Activated CD4-positive, alpha-beta T cell treated with anti-CD3 and anti-CD28 coated beads, Interleukin-2, amount 10 ng/mL, durations not matched to agents 24 days and 14 days (primary cell): ENCODE measurements at places on chromosomes 3 and 15. TPM values are rescaled to one million over a fixed set of nuclear protein-coding genes. Genes with fewer than 3 reads are reported as not detected.
A peak's percentile ranks its signal among the peaks of the same experiment; 100 is the strongest.

Gene FAM43A
- total RNA-seq, result 7.0 TPM in 2 replicates

Gene SLC27A2
- 75.4 and 76.0 TPM in 2 replicates for total RNA-seq

Gene NPTN
- total RNA-seq, result 61.6 and 68.7 TPM in 2 replicates

DNA sequence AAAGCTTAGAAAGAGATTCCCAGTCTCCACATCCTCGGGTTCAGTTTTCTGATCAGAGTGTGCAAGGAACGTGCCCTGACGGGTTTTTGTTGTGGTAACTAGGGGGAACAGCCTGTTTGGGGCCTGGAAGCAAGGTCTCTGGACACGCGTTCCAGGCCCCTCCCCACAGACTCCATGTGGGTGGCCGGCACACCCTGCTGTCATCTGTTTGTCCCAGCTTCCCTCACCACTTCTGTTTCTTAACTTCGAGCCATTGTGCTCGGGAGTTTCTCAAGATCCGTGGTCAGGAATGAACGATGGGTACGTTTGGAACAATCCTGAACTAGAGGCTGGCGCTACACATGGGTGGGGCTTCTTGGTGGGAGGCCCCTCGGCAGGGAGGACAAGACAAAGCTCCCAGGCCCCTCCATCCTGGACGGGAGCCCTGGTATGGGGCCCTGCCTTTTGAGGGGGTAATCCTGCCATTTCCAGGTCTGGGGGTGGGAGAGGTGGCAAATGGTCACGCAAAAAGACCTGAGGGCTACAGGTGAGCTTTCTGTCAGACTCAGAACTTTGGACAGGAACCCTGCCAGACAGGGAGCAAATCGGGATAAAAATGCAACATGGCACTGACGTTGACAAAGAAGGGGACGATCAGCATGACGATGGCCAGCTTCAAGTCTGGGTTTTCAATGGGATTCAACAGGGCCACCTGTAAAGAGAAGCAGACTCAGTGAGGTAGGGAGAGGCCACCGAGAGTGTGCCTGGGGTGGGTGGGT lies 8.5 kb upstream of the MUSTN1 start:
- H3K27ac ChIP-seq, result no peak overlapping the region
- H3K36me3 ChIP-seq, result peaks cover 8% of the 10 kb centered on the region
- peaks cover 15% of the 10 kb centered on the region for H3K4me1 ChIP-seq
- no peaks in the 10 kb centered on the region for H3K27me3 ChIP-seq
- H3K4me3 ChIP-seq, result no peak overlapping the region

GRCh38 chr3:52771334-52771681 lies 568 bp upstream of the NEK4 start:
- H3K27me3 ChIP-seq, result no peaks in the 10 kb centered on the region
- H3K4me1 ChIP-seq, result peaks cover 19% of the 10 kb centered on the region
- peaks cover 10% of the 10 kb centered on the region for H3K36me3 ChIP-seq

DNA sequence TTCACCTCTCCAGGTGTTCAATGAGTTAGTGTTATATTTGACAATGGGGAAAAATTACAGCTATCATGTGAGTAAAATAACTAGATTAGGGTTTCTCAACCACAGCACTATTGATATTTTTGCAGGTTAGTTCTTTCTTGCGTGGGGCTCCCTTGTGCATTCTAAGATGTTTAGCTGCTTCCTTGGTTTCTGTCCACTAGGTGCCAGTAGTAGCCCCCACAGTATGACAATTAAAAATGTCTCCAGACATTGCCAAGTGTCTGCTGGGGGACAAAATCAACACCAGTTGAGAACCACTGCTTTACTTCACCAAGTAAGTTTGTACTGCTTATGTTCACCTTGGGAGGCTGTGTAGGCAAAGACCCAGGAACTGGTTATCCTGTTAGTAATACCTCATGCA lies 618.7 kb downstream of the EDEM1 start:
- H3K27me3 ChIP-seq, result no peaks in the 10 kb centered on the region
- no peaks in the 10 kb centered on the region for H3K4me1 ChIP-seq
- no peak for DNase-seq

DNA sequence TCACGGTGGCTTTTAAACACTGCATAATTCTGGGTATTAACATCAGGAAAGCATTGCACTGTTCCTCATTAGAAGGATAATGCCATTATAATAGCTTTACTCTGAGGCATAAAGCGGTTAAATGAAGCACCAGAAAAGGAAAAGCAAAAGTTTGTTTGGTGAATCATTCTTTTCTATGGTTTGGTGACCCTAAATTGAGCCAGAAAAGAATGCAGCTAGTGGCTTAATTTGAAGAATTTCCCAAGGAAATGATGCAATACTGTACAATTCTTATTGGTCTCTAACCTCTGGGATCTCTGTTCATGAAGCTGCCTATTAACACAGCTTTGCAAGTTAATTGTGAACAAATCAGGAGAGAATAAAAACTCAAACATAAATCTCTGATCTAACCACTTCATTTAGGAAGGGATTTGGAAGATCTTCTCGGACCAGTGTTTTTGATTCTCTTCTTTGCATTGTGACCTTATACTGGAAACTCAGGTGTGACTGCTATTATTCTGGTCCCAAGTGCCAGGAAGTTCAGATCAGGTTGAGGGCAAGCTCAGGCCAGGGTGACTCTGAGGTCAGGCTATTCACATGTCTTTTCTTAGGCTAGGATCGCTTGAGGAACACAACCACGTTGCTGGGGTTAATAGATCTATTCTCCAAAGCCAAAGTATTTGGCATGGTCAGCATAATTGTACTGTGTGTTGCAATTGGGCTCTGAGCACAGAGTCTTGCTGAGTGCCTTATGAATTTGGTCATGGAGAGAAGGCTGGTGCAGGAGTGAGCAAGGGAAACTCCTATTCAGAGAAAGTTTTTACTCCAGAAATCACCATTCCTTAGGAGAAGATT lies 11.3 kb upstream of the DLG1 start:
- H3K27ac ChIP-seq, result peak overlapping the region; percentile 49
- H3K36me3 ChIP-seq, result no peaks in the 10 kb centered on the region
- peak overlapping the region; percentile 8 for H3K4me3 ChIP-seq
- DNase-seq, result no peak

DNA sequence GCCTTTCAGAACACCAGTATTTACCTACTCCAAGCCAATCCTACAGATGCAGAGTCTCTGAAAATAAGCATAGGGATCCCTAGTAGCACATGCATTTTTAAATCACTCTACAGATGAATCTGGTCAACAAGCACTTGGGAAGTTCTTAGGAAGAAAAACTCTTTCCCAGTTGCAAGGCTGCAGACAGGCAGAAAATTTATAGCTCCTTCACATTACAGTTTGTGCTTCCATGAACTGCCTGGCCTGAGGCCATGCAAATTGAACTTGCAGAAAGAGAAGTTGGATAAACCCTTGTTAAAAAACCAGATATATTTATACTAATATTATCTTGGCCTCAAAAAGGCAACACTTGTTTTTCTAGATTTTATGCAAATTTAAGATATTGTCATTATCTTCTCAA lies 256.9 kb downstream of the EPHA3 start:
- no peaks in the 10 kb centered on the region for H3K27me3 ChIP-seq
- no peaks in the 10 kb centered on the region for H3K4me1 ChIP-seq
- H3K36me3 ChIP-seq, result no peaks in the 10 kb centered on the region
- no peak overlapping the region for H3K4me3 ChIP-seq
- H3K27ac ChIP-seq, result no peak overlapping the region

- H3K36me3 ChIP-seq, result peaks cover 10% of the 10 kb centered on the region
- H3K4me1 ChIP-seq, result no peaks in the 10 kb centered on the region
- H3K4me3 ChIP-seq, result no peak overlapping the region
These were observed 34.6 kb downstream of the GNB4 start for GRCh38 chr3:179416681-179417080.

GRCh38 chr3:30245858-30246622 lies 360.4 kb upstream of the TGFBR2 start:
- peaks cover 11% of the 10 kb centered on the region for H3K4me1 ChIP-seq
- no peaks in the 10 kb centered on the region for H3K36me3 ChIP-seq
- peaks cover 6% of the 10 kb centered on the region for H3K27me3 ChIP-seq
- no peak for DNase-seq
- H3K4me3 ChIP-seq, result no peak overlapping the region
- no peak overlapping the region for H3K27ac ChIP-seq

- H3K36me3 ChIP-seq, result no peaks in the 10 kb centered on the region
- DNase-seq, result peak; percentile 87
- no peaks in the 10 kb centered on the region for H3K27me3 ChIP-seq
- no peak overlapping the region for H3K27ac ChIP-seq
These were observed 54.8 kb downstream of the ZBTB20 start for GRCh38 chr3:115092220-115092791.

DNA sequence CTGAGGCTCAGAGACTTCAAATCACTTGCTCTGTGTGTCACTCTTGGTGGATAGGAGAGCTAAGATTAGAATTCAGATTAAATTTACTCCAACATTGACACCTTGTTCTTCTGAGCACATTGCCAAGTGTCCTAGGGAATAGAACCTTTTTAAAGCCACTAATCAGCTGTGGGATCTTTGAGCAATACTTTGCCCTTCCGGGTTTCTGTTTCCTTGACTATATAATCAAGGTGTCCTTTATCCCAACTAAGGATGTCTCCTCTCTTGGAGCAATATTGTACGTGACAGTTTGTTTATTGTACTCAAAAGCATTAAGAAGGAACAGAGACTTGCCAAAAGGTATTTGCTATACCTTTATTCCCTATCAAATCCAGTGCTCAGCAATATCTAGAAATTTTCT lies 170.9 kb upstream of the CADPS start:
- no peaks in the 10 kb centered on the region for H3K27me3 ChIP-seq
- DNase-seq, result no peak
- H3K36me3 ChIP-seq, result no peaks in the 10 kb centered on the region
- no peak overlapping the region for H3K27ac ChIP-seq

DNA sequence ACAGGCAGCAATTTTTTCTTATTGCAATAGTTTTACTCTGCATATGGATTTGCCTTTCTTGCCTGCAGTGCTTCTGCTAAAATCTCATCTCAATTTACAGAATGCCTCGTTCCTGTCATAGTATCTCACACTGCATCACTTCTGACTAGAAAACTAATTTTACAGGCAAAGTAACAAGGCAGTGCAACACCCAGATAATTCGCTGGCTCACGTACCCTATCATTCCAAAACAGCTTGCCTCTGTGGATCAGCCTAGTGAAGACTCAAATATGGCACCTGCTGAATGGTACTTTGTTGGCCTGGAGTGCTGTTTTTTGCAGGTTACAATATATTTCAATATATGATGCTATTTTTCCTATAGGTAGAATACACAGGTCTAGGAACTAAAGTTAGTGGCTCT lies 5.3 kb downstream of the EIF5A2 start:
- H3K27me3 ChIP-seq, result no peaks in the 10 kb centered on the region
- H3K27ac ChIP-seq, result no peak overlapping the region
- no peak for DNase-seq
- H3K36me3 ChIP-seq, result no peaks in the 10 kb centered on the region
- peaks cover 16% of the 10 kb centered on the region for H3K4me1 ChIP-seq

DNA sequence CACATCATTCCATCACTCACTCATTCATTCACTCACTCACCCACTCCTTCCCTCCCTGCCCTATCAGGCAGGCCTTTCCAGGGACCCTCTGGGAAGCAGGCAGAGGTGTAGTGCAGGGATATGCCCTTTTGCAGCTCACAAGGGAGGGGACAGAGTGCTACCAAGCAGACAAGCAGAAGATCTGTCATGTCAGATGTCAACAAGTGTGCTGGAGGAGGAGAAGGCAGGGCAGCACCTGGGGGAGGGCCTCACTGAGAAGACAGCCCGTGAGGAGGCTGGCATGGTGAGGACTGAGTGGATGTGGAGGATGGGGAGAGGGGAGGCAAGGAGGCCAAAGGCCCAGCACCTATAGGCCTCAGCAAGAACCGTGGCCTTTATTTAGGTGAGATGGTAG lies 15.3 kb downstream of the ABTB1 start:
- no peak for DNase-seq
- peaks cover 6% of the 10 kb centered on the region for H3K4me1 ChIP-seq
- no peak overlapping the region for H3K4me3 ChIP-seq
- H3K27me3 ChIP-seq, result peaks cover 2% of the 10 kb centered on the region
- no peaks in the 10 kb centered on the region for H3K36me3 ChIP-seq
